ENCODE measurements at places on chromosomes 1 and 21.

- no peaks in the 10 kb centered on the region for H3K4me1 ChIP-seq
- no peak overlapping the region for H3K27ac ChIP-seq
- no peaks in the 10 kb centered on the region for H3K27me3 ChIP-seq
- no peak for DNase-seq
- H3K36me3 ChIP-seq = no peaks in the 10 kb centered on the region
- no peak overlapping the region for H3K4me3 ChIP-seq
Observed at GRCh38 chr1:103516693-103517092, 8.8 kb upstream of the RNPC3 start.

GRCh38 chr1:156616463-156616862 is 2.8 kb upstream of the HAPLN2 start:
- no peaks in the 10 kb centered on the region for H3K4me1 ChIP-seq
- H3K27me3 ChIP-seq = peaks cover 51% of the 10 kb centered on the region
- no peak overlapping the region for H3K4me3 ChIP-seq
- H3K27ac ChIP-seq = no peak overlapping the region

DNA sequence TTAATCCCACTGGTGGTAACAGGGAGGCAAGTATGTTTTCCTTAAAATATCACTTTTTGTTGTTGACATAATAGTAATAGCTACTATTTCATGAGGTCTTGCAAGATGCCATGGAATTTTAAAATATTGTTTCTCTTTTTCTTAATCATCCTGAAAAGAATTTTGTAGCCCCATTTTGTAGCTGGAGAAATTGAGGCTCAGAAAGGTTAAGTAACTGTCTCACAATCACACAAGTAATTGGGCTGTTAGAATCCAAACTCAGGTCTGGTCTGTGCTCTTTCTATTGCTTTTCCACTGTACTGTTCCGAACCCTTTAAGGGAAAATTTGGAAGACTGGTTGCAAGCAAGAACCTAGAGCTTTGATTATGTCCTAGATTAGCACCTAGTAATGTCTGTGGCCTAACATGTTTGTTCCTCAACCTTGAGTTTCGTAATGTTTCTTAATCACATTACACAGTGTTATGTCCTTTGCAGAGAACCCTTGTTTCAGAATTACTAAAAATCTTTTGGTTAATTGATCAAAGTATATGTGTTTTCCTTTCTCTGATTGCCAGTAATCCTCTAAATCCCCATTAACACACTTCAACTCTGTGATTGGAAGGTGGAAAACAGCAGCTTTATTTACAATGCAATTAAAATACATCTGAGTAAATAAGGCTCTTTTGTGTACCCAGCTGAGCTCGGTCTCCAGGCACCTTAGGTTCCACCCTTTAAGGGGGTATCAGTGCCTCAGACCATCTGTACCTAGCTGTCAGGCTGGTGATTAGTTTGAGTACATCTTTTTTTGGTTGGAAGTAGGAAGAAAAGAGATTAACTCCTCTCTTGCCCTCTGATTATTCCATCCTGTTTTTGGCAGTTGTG is 10.4 kb downstream of the LRRC42 start:
- peak overlapping the region; percentile 72 for H3K27ac ChIP-seq
- H3K4me3 ChIP-seq = no peak overlapping the region
- H3K36me3 ChIP-seq = peaks cover 49% of the 10 kb centered on the region
- no peaks in the 10 kb centered on the region for H3K27me3 ChIP-seq

GRCh38 chr1:170929835-170930554 is 5.3 kb upstream of the MROH9 start:
- H3K27me3 ChIP-seq = no peaks in the 10 kb centered on the region
- DNase-seq = no peak
- H3K4me1 ChIP-seq = peaks cover 16% of the 10 kb centered on the region

DNA sequence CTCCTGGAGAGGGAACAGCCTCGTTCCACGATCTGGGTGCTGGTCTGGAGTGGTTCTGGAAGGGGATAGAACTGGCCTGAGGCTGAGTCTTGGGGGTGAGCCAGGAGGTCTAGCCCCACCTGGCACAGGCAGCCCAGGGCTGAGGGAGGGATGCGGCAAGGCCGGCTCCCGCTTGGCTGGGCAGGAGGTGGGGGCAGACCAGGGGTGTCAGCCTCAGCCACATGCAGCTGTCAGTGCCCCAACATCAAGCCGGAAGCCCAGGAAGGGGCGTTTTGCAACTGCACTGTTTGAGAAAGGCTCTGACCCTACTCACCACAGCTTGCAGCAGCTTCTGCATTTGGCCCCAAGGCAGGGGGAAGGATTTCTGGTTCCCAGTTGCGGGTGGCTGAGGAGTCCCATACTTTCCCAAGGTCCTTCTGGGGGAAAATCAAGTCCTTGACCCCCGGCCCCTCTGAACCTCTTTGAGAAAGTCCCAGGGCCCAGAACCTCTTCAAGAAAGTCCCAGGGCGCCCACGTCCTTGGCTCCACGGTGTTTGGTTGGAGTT is 2.0 kb downstream of the EFHD2 start:
- H3K27ac ChIP-seq = no peak overlapping the region
- H3K27me3 ChIP-seq = no peaks in the 10 kb centered on the region
- no peaks in the 10 kb centered on the region for H3K36me3 ChIP-seq
- H3K4me3 ChIP-seq = peak overlapping the region; percentile 70
- peaks cover 65% of the 10 kb centered on the region for H3K4me1 ChIP-seq

GRCh38 chr1:27451343-27451742 is 38.6 kb downstream of the WASF2 start:
- peaks cover 16% of the 10 kb centered on the region for H3K36me3 ChIP-seq
- H3K27me3 ChIP-seq = no peaks in the 10 kb centered on the region
- DNase-seq = no peak
- peaks cover 50% of the 10 kb centered on the region for H3K4me1 ChIP-seq
- H3K4me3 ChIP-seq = no peak overlapping the region

GRCh38 chr1:163035446-163036249 is 33.5 kb upstream of the RGS4 start:
- H3K36me3 ChIP-seq = no peaks in the 10 kb centered on the region
- H3K27ac ChIP-seq = no peak overlapping the region
- H3K4me1 ChIP-seq = no peaks in the 10 kb centered on the region

- no peak overlapping the region for H3K4me3 ChIP-seq
- H3K36me3 ChIP-seq = no peaks in the 10 kb centered on the region
- peaks cover 8% of the 10 kb centered on the region for H3K27me3 ChIP-seq
Observed at GRCh38 chr1:10909697-10910680, 102.5 kb upstream of the TARDBP start.

DNA sequence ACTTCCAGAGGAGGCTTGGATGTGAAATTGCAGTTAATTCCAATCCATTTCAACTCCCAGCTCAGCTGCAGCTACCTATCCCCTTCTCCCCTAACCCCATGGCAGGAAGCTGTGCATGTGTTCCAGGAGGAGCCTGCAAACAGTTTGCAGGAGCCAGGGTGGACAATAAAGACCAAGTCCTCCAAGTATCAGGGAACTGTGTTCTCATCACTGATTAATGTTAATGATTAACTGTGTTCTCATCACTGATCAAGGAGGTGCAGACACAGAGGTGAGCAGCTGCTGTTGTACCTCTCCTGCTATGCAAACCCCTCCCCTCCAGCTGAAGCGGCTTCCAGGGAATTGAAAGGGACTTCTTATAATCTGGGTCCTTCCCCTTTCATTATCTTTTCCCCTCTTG is 19.2 kb downstream of the CLDN19 start:
- no peak overlapping the region for H3K4me3 ChIP-seq
- no peak for DNase-seq
- no peaks in the 10 kb centered on the region for H3K27me3 ChIP-seq
- no peaks in the 10 kb centered on the region for H3K4me1 ChIP-seq
- H3K27ac ChIP-seq = no peak overlapping the region
- H3K36me3 ChIP-seq = no peaks in the 10 kb centered on the region

DNA sequence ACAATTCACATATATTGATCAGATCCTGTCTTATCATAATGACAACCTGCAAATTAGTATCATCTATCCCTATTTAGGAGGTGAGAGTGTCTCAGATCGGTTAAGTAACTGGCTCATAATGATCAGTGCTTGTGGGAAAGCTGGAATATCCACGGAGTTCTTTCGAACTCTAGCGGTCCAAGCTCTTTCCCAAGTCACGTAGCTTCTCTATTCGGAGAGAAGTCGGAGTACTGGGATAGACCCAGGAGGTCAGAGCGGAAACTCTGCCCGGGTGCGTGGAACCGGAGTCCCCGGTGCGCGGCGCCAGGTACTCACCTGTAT is 339 bp downstream of the PTGS2 start:
- DNase-seq = no peak
- H3K36me3 ChIP-seq = peaks cover 17% of the 10 kb centered on the region
- peak overlapping the region; percentile 80 for H3K27ac ChIP-seq
- peak overlapping the region; percentile 54 for H3K4me3 ChIP-seq

- no peak overlapping the region for H3K4me3 ChIP-seq
- no peak overlapping the region for H3K27ac ChIP-seq
- H3K27me3 ChIP-seq = no peaks in the 10 kb centered on the region
- H3K36me3 ChIP-seq = no peaks in the 10 kb centered on the region
Observed at GRCh38 chr1:213876531-213876930, 111.2 kb upstream of the PROX1 start.

DNA sequence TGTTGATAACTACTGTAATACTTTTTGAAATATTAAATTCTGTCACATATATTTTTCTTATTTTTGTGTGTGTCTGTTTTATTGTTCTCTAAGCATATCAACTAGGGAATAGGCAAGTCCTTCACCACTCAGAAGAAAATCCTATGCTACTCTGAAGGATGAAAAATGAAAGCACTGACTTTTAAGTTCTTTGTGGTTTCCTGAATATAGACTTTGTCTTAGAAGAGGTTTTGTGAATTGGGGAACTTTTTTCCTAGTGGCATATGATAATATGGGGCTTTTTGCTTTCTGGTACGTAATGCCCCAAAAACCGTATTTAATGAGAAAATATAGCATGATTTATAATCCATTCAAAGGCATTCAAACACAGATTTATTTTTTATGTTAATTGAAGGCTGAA is 136.0 kb downstream of the SNX7 start:
- no peaks in the 10 kb centered on the region for H3K36me3 ChIP-seq
- H3K4me1 ChIP-seq = no peaks in the 10 kb centered on the region
- no peak overlapping the region for H3K27ac ChIP-seq
- no peak overlapping the region for H3K4me3 ChIP-seq
- no peak for DNase-seq

GRCh38 chr1:219587401-219587800 is 25.5 kb downstream of the ZC3H11B start:
- DNase-seq = no peak
- no peak overlapping the region for H3K4me3 ChIP-seq
- H3K36me3 ChIP-seq = no peaks in the 10 kb centered on the region
- H3K27ac ChIP-seq = no peak overlapping the region
- peaks cover 8% of the 10 kb centered on the region for H3K4me1 ChIP-seq
- no peaks in the 10 kb centered on the region for H3K27me3 ChIP-seq

DNA sequence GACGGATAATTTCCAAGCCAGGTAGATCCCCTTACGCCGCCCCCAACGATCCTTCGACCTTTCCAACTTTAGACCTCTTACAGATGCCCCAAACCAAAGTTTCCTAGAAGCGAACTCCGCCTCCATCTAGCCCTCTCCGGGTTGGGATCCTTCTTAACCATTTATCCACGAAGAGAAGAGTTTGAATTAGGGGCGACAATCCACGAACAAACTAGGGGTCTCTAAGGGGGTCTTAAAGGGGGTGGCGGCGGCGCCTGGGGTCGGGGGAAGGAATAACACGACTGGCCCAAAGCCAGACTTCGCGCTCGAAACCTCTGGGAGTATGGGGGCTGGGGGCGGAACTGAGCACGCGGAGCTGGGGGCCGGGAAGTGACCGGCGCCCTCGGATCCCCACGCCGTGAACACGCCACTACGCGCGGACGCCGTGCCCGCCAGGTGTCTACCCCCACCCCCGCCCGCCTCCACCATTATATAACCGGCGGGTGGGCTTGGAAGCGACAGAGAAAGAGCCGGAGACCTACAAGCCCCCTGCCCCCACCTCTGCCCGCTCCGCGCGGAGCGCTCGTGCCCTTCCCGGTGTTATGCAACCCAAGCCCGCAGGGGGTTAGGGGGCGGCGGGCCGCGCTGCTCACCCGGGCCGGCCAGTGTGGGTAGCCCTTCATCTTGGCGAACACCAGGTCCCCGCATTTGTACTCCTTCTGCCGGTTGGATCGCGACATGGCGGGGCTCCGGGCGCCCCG is 594 bp downstream of the HDGF start:
- H3K36me3 ChIP-seq = no peaks in the 10 kb centered on the region
- peak overlapping the region; percentile 99 for H3K27ac ChIP-seq
- peak overlapping the region; percentile 96 for H3K4me3 ChIP-seq
- peak; percentile 86 for DNase-seq

DNA sequence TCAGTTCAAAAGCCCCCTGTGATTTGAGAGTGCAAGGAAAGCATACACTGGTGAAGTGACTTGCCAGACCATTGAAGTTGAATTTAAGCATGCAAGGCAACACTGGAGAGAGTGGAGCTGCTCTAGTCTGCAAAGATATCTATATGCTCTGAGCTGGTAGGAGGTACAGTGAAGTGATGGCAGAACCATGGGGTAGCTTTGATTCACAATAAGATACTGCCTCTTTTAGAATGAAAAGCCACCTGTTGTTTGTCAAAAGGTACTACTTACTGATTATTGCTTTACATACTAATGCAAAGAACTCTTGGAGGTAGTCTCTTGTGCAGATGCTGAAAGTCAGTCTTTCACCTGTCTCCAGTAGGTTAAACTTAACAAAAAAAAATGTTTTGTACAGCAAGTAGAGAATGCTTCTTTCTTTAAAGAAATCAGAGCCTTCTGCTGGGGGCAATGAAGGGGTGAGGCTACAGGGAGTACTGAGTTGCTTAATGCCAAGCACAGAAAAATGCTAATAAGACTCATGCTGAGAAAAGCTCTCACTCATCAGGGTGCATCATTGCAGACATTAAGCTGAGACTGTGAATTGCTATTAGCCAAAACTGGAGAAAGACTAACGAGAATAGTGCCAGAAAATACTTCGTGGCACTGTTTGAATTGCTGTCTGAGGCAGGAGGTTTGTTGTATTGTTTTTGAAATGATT is 1150.5 kb upstream of the TMPRSS15 start:
- H3K4me1 ChIP-seq = no peaks in the 10 kb centered on the region
- no peaks in the 10 kb centered on the region for H3K27me3 ChIP-seq
- no peaks in the 10 kb centered on the region for H3K36me3 ChIP-seq
- no peak for DNase-seq
- no peak overlapping the region for H3K27ac ChIP-seq

DNA sequence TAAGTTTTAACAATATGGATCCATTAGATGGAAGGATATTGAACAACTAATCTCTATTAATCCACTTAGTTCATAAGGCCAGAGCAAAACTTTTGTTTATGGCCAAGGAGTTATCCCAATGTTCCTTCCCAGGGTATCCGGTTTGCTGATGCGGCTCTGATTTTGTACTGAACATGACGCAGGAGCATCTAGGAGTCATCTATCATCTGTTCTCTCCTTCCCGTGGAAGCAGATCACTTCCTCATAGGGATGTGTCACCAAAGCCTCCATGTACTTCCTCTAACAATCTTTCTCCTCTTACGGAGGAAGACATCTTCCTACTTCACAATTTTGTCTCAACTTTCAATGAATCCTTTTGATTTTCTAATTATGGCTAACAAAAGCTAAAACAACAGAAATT is 206.6 kb downstream of the APP start:
- H3K4me3 ChIP-seq = no peak overlapping the region
- H3K27me3 ChIP-seq = no peaks in the 10 kb centered on the region
- no peak overlapping the region for H3K27ac ChIP-seq
- peaks cover 19% of the 10 kb centered on the region for H3K4me1 ChIP-seq

DNA sequence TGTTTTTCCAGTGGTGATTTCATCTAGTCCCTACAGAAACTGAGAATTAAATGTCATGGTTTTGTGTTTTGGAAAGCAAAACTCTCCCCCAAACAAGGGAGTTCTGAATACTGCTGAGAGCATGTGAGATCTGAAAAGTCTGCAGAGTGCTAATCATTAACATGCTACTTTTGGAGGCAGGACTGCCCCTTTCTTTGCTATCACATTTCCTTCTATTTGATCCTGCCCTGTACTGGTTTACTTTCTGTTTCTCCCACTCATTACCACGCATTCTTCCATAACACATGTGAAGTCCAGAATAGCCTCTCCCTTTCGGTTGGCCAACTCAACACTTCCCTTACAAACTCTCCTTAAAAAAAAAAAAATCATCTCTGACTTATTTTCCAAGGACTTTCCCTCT is 63.6 kb downstream of the GADD45A start:
- peak overlapping the region; percentile 10 for H3K4me3 ChIP-seq
- no peak for DNase-seq
- peak overlapping the region; percentile 89 for H3K27ac ChIP-seq
